ENCODE measurements at places on chromosomes 1 and 21. TPM values are rescaled to one million over a fixed set of nuclear protein-coding genes. Genes with fewer than 3 reads are reported as not detected.

Gene MRTO4
- total RNA-seq = 130 TPM

Gene ESRRG
- not detected for total RNA-seq

Gene SH2D5
- 2.4 TPM for total RNA-seq

Gene QSOX1
- 569 TPM for total RNA-seq

Gene SIPA1L2
- total RNA-seq = 11.4 TPM

Gene RGS7
- 0.20 TPM for total RNA-seq

Gene DVL1
- total RNA-seq = 107 TPM

Gene IFFO2
- total RNA-seq = 4.3 TPM

Gene FCGR1A
- total RNA-seq = not detected

Gene ADGRL2
- 0.57 TPM for total RNA-seq

Gene CD52
- total RNA-seq = not detected

DNA sequence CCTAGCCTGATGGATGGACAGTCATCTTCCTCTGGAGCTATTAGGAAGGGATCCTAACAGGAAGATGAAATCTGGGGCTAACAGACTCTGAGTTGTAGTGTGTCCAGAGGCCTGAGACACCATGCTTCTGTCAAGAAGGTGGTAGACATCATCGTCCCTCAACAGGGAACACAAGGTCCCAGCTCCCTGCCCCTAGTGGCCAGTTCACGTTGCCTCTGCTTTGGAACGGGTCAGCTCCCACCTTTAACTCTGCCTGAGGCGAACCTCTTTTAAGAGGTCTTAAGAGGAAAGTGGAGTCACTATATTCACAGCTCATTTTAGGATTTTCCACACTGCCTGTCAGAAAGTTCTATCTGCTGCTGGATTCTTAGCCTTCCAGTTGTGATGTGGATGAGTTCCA lies 28.3 kb downstream of the LRRC71 start:
- DNase-seq = no peak

DNA sequence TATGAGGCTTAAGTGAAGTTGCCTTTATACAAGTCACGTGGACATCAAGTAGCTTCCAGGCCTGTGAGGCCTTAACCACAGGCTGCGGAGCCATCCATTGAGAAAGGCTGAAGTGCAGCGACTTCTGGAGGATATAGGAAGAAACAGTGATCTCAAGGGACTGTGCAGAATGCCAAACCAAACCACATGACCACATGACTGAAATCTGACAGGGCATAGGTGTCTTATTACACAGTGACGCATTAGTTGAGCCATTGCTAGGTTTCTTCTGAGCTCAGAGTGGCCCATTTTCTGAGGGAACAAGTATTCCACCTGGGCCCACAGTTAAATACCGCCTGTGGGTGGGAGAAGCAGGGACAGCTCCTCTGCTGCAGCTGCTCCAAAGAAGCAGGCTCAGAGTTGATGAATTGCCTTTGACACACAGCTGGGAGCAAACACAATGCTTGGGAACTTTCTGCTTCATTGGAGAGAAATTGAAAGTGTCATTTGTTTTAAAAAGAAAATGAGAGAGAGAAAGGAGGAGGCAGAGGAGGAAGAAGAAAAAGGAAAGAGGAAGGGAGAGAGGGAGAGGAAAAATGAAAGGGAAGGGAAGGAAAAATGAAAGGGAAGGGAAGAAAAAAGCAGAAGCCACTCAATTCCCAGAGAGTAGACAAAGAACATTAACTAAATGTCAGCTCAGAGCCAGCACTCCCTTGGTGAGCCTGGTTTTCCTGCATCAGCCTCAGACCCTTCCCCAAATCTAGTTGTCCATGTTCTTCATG lies 94.4 kb downstream of the COLGALT2 start:
- peak; percentile 92 for DNase-seq

GRCh38 chr1:87100271-87100670 lies 185.8 kb downstream of the HS2ST1 start:
- no peak for DNase-seq

GRCh38 chr1:183586455-183586854 lies 3.8 kb downstream of the NCF2 start:
- DNase-seq = no peak

DNA sequence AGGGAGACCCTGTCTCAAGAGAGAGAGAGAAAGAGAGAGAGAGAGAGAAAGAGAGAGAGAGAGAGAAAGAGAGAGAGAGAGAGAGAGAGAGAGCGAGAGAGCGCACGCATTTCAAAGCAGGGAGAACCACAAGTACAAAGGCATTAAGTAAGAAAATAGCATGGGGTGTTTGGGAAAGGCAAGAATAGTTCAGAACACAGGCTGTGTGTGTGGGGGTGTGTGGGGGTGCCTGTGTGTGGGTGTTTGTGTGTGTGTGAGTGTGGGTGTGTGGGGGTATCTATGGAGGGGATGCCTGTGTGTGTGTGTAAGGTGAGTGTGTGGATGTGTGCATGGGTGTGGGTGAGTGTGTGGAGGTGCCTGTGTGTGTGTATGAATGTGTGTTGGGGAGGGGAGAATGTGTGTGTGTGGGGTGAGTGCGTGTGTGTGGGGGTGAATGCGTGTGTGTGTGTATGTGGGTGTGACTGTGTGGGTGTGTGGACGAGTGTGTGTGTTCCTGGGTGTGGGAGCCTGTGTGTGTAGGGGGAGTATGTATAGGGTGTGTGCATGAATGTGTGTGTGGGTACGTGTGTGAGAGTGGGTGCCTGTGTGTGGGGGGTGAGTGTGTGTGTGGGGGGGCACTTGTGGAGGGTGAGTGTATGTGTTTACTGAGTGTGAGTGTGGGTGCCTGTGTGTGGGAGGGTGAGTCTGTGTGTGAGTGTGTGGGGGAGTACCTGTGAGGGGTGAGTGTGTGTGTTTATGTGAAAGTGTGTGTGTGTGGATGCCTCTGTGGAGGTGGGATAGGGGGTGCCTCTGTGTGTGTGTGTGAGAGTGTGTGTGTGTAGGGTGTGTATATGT lies 19.1 kb upstream of the HDAC1 start:
- no peak for DNase-seq

DNA sequence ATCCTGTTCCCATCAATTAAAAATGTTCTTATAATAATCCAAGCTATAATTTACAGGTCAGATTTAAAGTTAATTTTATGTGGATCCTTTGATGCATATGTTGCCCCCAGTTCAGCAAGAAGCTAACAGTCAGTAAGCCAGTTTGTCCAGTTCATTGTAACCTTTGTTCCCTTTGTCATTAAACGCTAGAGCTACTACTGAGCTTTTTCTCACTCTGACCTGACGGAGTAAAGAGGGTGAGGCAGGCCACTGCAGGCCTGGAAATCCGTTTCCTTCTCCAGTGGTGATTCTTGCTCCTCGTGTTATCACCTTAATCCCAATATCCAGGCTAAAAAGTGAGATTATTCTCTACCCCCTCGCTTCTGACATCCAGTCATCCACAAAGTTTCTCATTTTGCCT lies 10.2 kb downstream of the YBX1 start:
- no peak for DNase-seq

DNA sequence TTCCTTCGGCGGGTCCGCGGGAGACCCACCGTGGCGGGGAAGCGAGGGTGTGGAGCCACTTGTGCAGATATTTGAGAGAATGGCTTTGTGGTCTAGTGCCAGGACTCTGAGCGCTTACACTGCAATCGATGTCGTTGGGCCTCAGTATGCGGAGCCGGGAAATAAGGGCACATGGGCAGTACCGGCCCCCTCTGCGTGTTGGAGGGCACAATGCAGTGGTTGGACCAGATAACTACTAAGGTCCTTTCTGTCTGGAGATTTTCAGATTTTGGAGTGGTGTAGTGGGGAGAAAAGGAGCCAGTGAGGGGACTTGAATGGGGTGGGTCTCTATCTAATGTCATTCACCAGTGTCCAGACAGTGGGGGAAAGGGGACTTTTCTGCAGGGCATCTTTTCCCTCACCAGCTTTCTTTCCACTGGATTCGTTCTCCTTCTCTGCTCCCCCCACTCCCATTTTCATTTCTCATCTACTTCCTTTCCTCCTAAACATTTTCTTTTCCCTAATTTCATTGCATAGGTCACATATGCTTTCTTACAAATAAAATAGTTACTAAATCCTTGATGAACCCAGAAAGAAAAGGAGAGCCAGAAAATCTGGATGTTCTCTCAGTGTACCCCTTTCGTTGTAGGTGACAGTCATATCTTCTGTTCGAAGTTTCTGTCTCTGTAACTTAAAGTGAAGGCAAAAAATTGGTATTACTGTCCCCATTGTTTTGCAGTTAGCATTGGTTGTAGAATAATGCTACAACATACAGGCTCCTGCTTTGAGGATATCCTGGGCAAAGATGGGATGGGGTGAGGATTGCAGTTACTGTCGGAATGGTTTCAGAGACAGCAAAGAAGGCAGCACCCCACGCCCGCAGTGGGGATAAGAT lies 1.4 kb downstream of the ATF3 start:
- no peak for DNase-seq

- no peak for DNase-seq
Observed at GRCh38 chr1:32627596-32628162, 22.7 kb downstream of the ZBTB8OS start.

DNA sequence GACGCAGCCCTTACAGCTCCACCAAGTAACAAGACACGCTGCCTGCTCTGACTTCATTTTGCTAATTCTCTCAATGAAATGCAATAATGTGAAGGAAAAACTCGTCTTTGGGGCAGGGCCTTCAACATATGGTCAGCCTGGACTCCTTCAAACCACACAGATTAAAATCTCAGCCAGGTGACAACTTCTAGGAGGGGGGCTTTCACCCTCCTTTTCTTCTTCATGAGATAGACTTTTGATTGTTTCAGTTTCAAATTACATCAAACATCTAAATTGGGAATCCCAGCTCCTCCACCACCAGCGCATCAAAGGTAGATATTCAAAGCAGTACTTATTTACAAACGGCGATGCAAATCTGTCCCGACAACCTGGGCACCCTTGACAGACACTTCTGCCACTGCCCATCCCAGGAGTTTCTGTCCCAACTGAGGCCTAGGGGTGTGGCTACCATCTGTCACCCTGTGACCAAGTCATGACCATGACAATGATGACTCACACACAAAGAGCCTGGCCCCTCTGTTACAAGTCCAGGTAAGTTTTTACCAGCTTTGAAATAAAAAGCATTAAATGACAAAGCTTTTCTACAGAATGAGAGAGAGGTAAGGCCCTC lies 29.7 kb downstream of the SSBP3 start:
- DNase-seq = no peak

GRCh38 chr1:204574016-204574864 lies 58.0 kb downstream of the MDM4 start:
- no peak for DNase-seq

GRCh38 chr1:182791281-182792179 lies 2.0 kb downstream of the NPL start:
- DNase-seq = no peak

- no peak for DNase-seq
Observed at GRCh38 chr1:203055161-203055799, 29.0 kb downstream of the PPFIA4 start.

- DNase-seq = no peak
Observed at GRCh38 chr1:77670330-77670729, 12.1 kb downstream of the ZZZ3 start.

- no peak for DNase-seq
Observed at GRCh38 chr1:113990961-113991360, 11.7 kb downstream of the OLFML3 start.

GRCh38 chr1:108892356-108893140 lies 15.8 kb downstream of the GPSM2 start:
- DNase-seq = no peak

- DNase-seq = no peak
Observed at GRCh38 chr1:47449822-47450552, 12.1 kb downstream of the FOXD2 start.

DNA sequence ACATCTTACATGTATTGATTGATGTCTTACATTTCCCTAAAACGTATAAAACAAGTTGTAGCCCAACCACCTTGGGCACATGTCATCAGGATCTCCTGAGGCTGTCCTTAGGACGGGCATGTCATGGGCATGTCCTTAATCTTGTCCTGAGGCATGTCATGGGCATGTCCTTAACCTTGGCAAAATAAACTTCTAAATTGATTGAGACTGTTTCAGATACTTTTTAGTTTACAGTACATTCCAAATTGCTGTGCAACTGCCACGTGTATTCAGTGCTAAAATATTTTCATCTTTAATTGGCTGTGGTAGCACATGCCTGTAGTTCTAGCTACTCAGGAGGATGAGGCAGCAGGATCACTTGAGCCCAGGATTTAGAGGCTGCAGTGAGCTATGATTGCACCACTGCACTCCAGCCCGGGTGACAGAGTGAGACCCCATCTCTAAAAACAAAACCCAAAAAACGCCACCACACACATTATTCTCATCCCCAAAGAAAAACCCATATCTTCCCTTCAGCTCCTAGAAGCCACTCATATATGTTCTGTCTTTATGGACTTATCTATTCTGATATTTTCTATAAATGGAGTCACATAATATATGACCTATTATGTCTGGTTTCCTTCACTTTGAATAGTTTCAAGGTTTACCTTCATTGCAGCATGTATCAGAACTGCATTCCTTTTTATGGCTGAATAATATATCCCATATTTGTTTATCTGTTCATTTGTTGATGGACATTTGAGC lies 96.0 kb upstream of the BTG3 start:
- DNase-seq = no peak

- DNase-seq = no peak
Observed at GRCh38 chr1:65388908-65389695, 31.4 kb upstream of the LEPR start.

DNA sequence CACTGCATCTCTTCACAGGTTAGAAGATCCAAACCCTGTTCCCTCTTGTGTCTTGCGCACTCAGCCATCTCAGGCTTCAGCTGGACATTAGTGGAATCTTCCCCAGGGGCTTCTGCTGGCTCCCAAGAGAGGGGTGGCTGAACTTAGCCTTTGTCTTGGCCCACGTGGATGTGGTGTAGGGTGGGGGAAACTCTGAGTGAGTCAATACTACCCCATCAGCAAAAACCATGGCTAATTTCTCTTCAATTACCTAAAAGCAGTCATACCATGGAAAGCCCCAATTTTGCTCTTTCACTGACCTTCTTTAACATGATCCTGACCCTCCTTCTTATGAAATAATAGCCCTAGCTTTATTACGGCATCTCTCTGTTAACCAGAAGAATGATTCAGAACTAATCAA lies 72.5 kb upstream of the RAB3GAP2 start:
- no peak for DNase-seq

DNA sequence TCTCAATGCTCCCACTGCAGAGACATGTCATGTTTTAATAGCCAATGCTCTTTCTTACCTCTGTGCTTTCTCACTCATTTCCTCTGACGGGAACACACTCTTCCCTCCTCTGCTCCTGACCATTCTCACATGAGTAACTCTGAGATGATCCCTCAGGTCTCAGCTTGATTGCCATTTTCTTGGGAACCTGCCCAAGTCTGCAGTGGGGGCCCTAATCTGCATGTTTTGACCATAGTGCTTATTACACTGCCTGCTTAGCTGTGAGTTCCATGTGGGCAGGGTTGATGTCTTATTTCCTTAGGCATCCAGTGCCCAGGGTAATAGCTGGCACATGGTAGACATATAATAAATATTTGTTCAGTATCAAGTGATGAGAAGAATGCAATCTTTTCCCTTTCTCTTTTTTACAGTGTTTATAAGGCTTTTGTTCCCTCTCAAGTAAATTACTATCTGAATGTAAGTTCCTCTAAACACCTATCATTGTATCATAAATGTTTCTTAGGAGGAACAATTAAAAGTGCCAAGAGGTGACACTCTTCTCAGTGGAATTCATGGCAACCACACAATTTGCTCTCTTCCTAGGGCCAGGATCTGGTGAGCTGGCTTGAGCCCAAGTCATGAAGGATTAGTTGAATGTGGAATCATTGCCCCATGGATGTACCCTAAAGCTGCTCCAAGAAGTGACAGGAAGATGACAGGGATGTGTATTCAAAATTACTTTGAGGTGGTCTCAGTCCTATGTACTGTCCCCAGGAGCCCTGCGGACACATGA lies 485.4 kb upstream of the USP24 start:
- DNase-seq = peak; percentile 84

Data from MG63 (cell line).